Occipital lobe (tissue), 3 donors: ENCODE measurements at places on chromosomes 3 and 15. TPM values are rescaled to one million over a fixed set of nuclear protein-coding genes. Genes with fewer than 3 reads are reported as not detected.

Gene ZMAT3
- 8.6 TPM for total RNA-seq

- DNase-seq = no peak
These were observed 190.2 kb downstream of the SCAPER start for GRCh38 chr15:76714950-76715349.

DNA sequence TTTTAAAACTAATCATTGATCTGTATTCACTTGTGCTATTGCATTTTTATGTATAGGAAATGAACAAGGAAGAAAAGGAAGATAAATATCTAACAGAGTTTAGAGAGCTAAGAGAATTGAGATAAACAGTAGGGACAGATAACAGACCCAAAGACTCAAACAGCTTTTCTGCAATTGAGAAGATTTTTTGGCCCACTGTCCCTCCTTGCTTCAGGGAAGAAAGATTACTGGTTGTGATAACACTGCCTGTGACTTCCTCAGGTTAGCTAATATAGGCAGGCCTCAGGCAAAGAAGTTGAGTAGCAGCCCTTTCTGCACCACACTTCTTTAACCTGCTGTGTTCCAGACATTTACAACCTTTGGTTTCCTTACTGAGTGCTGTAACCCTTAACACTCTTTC, 2.7 kb upstream of the COX17 start:
- no peak for DNase-seq

- no peak for DNase-seq
These were observed 39.2 kb downstream of the CCDC66 start for GRCh38 chr3:56595975-56596840.
